Camera-type eye (tissue), 1 donor: ENCODE measurements at places on chromosomes 11 and 22. TPM values are rescaled to one million over a fixed set of nuclear protein-coding genes. Genes with fewer than 3 reads are reported as not detected.

The SUSD2 gene
- 2.6 TPM for total RNA-seq

The GLB1L2 gene
- total RNA-seq = 8.7 TPM

The TRIM49 gene
- total RNA-seq = not detected

The PRDM11 gene
- 30.3 TPM for total RNA-seq

The ADM2 gene
- 1.5 TPM for total RNA-seq

The CHKB gene
- total RNA-seq = 59.6 TPM

The P4HA3 gene
- 4.3 TPM for total RNA-seq

The ZP1 gene
- total RNA-seq = not detected

The MS4A12 gene
- not detected for total RNA-seq

The DEFB131B gene
- total RNA-seq = not detected

The ANKK1 gene
- total RNA-seq = 0.33 TPM

The PRG3 gene
- not detected for total RNA-seq

The KIAA0930 gene
- 35.2 TPM for total RNA-seq

The C11orf87 gene
- 6.3 TPM for total RNA-seq

The POTEH gene
- not detected for total RNA-seq

The TMPRSS13 gene
- total RNA-seq = 1.7 TPM

The ROM1 gene
- 86.4 TPM for total RNA-seq

The CALCB gene
- total RNA-seq = 0.33 TPM

The RIMBP3B gene
- total RNA-seq = 0.60 TPM

The FAM83F gene
- total RNA-seq = 3.4 TPM

The TCN1 gene
- total RNA-seq = 11.8 TPM

The MPEG1 gene
- total RNA-seq = 9.2 TPM

The SCUBE1 gene
- 17.4 TPM for total RNA-seq

The ACCSL gene
- not detected for total RNA-seq

The SYCE3 gene
- total RNA-seq = not detected

The EHF gene
- 46.2 TPM for total RNA-seq

The UBQLNL gene
- 1.2 TPM for total RNA-seq

The TMEM121B gene
- total RNA-seq = 7.1 TPM

The CTSF gene
- 83.2 TPM for total RNA-seq

The ADAMTS15 gene
- 24.5 TPM for total RNA-seq

The IFITM10 gene
- 9.5 TPM for total RNA-seq

The OR4D5 gene
- total RNA-seq = not detected

The MMP12 gene
- not detected for total RNA-seq

The NEFH gene
- total RNA-seq = 1.8 TPM

The CDCA5 gene
- 3.7 TPM for total RNA-seq

The OOSP4A gene
- not detected for total RNA-seq

The UBE2L3 gene
- 36.7 TPM for total RNA-seq

The SOX10 gene
- total RNA-seq = 14.1 TPM

The DRD4 gene
- total RNA-seq = 1.2 TPM
